Bronchial epithelial cell (primary cell): ENCODE measurements at places on chromosomes 5 and 9.

DNA sequence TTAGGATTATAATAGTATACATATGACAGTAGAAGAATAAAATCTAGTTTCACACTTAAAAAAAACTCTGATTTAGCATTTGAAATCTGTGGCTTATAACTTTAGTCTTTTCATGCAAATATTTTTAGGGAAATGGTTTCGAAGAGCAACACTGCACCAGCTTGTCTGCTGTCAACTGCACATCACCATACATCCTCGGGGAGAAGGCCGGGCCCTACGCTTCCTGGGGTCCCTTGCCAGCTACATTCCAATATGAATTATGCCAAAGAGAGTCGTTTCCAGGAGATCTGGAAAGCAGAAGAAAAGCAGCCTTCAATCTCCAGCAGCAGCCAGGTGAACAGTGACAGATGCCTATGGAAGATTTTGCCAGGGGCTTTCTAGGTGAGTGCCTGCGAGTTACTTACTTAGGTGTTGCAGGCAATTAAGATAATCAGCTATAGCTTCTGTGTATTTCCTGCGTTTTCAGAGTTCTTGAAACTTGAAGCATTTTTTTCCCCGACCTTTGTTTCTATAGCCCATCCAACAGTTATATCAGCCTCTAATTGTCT is 166.8 kb downstream of the TRPM3 start:
- no peak for DNase-seq

- peak; percentile 81 for DNase-seq
Measured at GRCh38 chr9:86721843-86722705, 225.2 kb downstream of the GAS1 start.

DNA sequence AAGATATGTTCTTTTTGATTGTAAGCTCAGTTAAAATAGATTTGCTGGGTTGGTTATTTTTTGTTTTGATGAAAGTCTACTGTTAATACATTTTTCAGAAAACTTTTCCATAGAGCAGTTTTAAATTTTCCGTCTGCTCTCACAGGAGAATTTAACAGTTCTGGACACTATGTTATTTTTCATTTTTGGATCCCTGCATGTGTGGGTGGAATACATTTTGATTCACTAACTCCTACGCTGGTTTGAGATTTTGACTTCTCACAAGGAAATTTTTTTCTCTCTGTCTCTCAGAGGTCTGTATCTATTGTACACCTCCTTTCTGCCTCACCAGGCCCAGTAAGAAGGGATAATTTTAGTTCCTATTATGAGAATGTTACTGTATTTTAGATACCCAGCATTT is 502.4 kb downstream of the CDH10 start:
- no peak for DNase-seq

DNA sequence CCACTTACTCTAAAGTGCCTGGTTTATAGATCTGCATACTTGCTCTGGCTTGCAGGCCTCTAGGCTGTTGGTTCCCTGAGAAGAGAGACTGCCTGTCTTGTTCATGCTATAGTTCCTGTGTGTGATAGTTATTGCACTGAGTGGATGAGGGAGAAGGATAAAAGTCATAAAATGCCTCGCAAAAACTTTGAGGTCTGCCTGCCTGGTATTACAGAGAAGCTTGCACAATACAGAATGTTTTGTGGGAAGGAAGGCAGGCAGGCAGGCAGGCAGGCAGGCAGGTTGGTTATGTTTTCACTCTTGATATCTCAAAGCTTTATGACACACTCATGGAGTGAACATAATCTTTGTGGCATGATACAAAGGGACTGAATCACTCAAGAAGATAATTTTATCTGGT is 287.1 kb downstream of the SLIT3 start:
- peak; percentile 49 for DNase-seq

GRCh38 chr5:132237141-132237540 is 9.5 kb upstream of the P4HA2 start:
- no peak for DNase-seq

- DNase-seq, result no peak
Measured at GRCh38 chr9:97630591-97630990, 2.6 kb downstream of the TSTD2 start.
